ENCODE measurements at places on chromosomes 11 and 22.

- no peak overlapping the region for H3K4me3 ChIP-seq
- H3K27ac ChIP-seq: no peak overlapping the region
- DNase-seq: no peak
- peaks cover 12% of the 10 kb centered on the region for H3K36me3 ChIP-seq
- H3K27me3 ChIP-seq: peaks cover 69% of the 10 kb centered on the region
- peaks cover 24% of the 10 kb centered on the region for H3K4me1 ChIP-seq
These were observed 13.8 kb downstream of the USP2 start for GRCh38 chr11:119367661-119368120.

- no peak for DNase-seq
- no peak overlapping the region for H3K27ac ChIP-seq
- H3K4me3 ChIP-seq: no peak overlapping the region
- no peaks in the 10 kb centered on the region for H3K36me3 ChIP-seq
- H3K4me1 ChIP-seq: peaks cover 14% of the 10 kb centered on the region
These were observed 4.5 kb downstream of the TMPRSS13 start for GRCh38 chr11:117924631-117925170.

DNA sequence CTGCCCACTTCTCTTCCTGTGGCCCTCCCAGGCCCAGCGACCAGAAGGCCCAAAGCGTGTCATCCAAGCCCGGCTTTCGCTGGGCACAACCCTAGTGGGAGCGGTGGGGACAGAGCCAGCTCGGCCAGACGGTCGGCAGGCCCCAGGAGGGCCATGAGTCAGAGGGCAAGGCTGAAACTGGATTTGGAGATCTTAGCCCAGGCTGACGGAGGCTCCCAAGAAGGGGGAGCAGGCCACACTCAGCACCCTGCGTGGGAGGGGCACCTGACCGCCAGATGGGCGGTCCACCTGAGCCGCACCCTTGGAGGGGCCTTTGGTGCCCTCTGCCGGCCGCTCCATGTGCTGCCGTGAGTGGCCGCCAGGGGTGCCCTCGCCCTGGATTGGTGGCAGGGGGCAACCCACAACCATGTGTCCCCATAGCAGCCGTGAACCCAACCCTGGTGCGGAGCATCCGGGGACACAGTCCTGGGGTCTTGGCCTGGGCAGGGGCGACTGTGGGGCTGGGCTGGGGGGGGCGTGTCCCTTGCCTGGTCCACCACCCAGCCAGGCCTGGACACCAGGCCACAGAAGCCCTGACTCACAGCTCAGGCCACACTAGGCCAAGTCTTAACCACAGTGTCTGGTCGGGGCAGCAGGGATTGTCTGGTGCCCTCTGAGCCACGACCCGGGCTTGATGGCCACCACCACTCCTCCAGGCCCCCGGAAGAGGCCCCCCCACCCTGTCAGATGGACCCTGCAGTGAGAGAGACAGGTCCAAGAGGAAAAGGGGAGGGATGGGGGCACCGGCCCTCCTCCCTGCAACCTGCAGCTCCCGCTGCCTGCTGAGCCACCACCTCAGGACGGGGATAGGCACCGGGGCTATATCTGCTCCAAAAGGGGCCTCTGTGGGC, 19.2 kb upstream of the TALDO1 start:
- peaks cover 3% of the 10 kb centered on the region for H3K36me3 ChIP-seq
- H3K4me3 ChIP-seq: peak overlapping the region; percentile 74
- H3K27ac ChIP-seq: no peak overlapping the region
- DNase-seq: peak; percentile 78

DNA sequence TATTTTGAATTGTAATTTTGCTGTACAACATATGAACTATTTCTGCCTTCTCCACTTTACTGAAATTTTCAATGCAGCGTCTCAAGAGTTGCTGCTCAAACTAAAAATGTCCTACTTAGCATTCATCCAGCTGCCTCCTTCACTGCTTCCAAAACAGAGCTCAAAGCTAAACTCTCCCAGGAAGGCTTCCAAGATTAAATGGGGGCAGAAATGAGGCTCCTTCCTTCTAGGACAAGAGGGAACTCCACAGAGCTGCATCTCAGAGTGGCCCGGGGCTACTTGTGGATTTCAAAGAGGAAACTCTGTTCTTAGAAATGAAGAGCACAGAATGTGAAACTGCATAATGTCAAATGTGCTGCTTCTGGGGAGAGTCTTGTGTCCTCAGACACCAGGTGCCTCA, 295.9 kb upstream of the NCAM1 start:
- H3K4me3 ChIP-seq: no peak overlapping the region
- H3K4me1 ChIP-seq: peaks cover 4% of the 10 kb centered on the region
- DNase-seq: no peak
- H3K36me3 ChIP-seq: no peaks in the 10 kb centered on the region

DNA sequence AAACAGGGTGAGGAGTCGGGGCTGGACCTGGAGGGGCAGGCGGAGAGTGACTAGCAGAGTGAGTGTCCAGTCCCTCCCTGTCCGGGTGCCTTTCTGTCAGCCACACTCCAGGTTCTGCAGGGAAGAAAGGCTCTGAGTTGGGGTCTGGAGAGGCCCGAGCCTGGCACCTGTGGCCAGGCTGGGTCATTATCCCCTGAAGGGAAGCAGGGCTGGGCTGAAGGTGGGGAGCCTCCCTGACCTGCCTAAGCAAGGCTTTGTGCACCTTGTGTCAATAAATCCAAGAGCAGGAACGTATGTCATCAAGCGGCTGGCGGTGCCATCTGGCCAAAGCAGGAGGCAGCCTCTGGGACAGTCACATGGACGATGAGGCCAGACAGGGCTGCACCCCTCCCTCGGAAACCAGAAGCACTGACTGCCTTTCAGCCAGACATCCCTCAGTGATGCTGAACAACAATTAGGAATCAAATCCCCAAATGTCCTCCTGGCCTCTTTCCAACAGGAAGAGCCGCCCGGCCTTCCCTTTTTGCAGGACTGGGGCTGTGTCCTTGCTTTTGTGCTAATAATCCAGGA, 73.9 kb upstream of the FGF3 start:
- H3K4me3 ChIP-seq: no peak overlapping the region
- peaks cover 5% of the 10 kb centered on the region for H3K4me1 ChIP-seq
- peaks cover 51% of the 10 kb centered on the region for H3K27me3 ChIP-seq
- H3K27ac ChIP-seq: no peak overlapping the region
- no peak for DNase-seq

- DNase-seq: no peak
- no peak overlapping the region for H3K27ac ChIP-seq
- peaks cover 43% of the 10 kb centered on the region for H3K27me3 ChIP-seq
- H3K36me3 ChIP-seq: no peaks in the 10 kb centered on the region
These were observed 61.1 kb downstream of the LINC01488 start for GRCh38 chr11:69542314-69543168.

DNA sequence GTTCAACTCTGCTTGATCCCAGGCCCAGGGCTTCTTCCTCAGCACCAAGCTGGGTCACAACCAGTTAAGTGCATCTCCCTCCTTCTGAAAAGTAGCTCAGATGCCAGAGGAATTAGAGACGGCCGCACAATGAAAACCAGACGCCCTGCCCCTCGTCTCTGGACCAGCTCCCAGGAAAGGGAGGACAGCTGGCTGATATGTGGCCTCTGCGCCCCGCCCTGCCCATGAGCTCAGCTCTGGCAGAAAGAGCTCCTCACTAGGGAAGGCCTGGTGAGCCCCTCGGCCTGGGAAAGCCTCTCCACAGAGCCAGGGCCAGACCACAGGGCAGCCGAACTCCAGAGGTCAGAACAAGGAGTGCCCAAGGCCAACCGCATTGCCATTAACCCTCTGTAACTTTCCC, 18.1 kb upstream of the SCGB1A1 start:
- no peak overlapping the region for H3K27ac ChIP-seq
- H3K27me3 ChIP-seq: no peaks in the 10 kb centered on the region
- DNase-seq: no peak
- peaks cover 15% of the 10 kb centered on the region for H3K4me1 ChIP-seq
- H3K4me3 ChIP-seq: no peak overlapping the region

DNA sequence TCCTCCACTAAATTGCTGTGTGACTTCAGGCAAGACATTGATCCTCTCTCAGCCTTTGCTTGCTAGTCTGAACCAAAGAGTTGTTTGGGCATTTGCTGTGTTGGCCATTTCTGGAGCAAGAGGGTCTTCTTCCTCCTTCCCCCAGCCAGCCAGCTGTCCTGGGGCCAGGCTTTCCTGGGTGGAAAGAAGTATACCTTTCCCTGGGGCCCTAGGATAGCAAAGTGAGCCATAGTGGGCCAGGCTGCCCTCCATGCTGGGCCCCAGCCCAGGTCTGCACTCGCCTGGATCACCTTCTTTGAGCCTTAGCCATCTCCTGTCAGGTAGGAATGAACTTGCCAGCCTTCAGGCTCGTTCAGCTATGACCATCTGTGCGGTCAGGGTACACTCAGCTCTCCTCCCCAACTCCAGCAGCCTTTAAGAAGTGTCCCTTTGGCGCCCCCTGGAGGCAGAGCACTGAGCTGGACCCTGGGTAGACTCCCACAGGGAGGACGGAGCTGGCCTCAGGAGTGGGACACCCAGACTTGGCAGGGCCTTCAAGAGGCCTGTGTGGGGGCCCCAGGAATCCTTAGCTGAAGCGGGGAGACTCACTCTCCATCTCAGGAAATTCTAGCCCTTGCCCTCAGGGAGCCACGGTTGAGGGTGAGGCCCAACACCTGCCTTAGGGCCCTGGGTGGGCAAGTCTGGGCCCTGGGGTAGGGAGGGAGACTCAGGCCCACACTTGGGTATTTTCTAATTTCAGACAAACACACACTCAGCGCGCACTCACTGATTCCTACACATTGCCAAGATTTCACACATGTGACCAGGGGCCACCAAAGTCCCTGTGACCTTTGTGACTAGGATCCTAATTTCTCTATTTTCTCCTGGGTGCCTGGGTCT, 35.6 kb upstream of the TPBGL start:
- H3K27ac ChIP-seq: no peak overlapping the region
- H3K4me3 ChIP-seq: no peak overlapping the region

DNA sequence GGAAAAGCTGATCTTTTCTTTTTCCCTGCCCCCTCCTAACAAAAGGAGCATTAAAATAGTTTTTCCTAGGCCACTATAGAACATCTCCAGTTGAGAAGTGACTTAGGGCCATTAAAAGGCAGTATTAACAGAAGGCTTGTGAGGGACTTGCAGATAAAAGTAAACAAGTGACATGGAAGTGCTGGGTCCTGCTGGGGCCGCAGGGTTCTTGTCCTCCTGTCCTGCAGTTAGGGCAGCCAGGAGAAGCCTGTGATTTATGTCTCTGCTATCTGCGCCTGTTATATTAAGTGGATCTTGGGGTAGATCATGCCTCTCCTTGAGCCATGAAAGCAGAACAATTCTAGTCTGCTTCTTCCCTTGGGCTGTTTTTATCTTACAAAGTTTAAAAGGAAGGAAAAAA, 271.4 kb upstream of the C11orf87 start:
- no peaks in the 10 kb centered on the region for H3K36me3 ChIP-seq
- no peak overlapping the region for H3K27ac ChIP-seq
- H3K27me3 ChIP-seq: no peaks in the 10 kb centered on the region
- H3K4me1 ChIP-seq: no peaks in the 10 kb centered on the region

GRCh38 chr22:26709617-26710390, 52.4 kb downstream of the MIAT start:
- H3K36me3 ChIP-seq: peaks cover 14% of the 10 kb centered on the region
- no peak for DNase-seq
- H3K4me1 ChIP-seq: peaks cover 38% of the 10 kb centered on the region
- H3K27ac ChIP-seq: peak overlapping the region; percentile 81
- no peak overlapping the region for H3K4me3 ChIP-seq

DNA sequence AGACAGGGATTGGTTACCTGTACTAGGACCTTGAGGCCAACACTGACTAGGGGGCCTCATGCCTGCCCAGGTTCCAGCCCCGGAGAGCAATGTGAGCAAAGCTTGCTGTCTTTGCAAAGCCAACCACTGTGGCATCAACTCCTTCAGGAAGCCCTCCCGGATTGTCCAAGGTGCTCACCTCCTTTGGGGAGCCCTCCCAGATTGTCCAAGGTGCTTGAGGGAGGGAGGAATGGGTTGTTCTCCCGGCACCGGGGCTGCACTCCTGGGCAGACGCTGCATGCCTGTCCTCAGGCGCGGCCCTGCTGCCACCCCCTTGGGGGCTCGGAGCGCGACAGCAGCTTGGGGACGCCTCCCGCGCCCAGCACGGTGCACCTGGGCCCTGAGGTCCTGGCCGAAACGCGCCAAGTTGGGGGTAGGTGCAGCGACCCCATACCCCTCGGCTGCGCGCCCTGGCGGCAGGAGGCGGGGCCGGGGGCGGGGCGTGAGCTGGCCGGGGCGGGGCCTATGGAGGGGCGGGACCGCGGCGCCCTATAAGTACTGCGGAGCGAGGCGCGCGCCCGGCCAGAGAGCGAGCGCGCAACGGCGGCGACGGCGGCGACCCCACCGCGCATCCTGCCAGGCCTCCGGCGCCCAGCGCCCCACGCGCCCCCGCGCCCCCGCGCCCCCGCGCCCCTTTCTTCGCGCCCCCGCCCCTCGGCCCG, at the start of gene CD81:
TSS of gene CD81 (plus strand) at position 560 of the 701 bp plus-strand sequence. CDS start 240 bp downstream, outside the sequence.
- peak within 1 kb of the TSS; percentile 88 for H3K4me3 ChIP-seq
- peaks cover 35% of the 10 kb centered on the region for H3K4me1 ChIP-seq
- H3K27ac ChIP-seq: peak within 1 kb of the TSS; percentile 92
- peak; percentile 59 for DNase-seq
- no peaks in the 10 kb centered on the region for H3K27me3 ChIP-seq
- H3K36me3 ChIP-seq: peaks cover 31% of the 10 kb centered on the region

DNA sequence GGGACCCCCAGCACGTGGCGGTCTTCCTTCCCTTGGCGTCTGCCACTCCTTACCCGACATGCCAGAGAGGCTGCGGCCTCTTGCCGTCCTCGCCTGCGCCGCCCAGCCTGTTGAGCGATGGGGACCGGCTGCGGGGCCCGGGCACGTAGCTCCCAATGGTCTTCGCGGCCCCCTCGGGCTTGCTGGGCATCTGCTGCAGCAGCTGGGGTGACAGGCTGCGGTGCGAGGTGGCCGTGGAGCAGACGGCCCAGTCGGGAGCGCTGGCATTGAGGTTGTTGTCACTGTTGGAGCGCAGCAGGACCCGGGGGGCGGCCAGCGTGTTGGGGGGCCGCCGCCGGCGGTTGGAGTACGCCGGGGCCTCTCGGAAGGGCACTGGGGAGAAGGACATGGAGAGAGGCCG, 422.0 kb downstream of the CTTN start:
- H3K4me1 ChIP-seq: no peaks in the 10 kb centered on the region
- H3K4me3 ChIP-seq: no peak overlapping the region
- H3K36me3 ChIP-seq: no peaks in the 10 kb centered on the region

- H3K27ac ChIP-seq: no peak overlapping the region
- peaks cover 56% of the 10 kb centered on the region for H3K27me3 ChIP-seq
- H3K36me3 ChIP-seq: peaks cover 3% of the 10 kb centered on the region
- H3K4me3 ChIP-seq: no peak overlapping the region
- H3K4me1 ChIP-seq: peaks cover 1% of the 10 kb centered on the region
- no peak for DNase-seq
These were observed 4.2 kb upstream of the UPK3A start for GRCh38 chr22:45280587-45280980.

DNA sequence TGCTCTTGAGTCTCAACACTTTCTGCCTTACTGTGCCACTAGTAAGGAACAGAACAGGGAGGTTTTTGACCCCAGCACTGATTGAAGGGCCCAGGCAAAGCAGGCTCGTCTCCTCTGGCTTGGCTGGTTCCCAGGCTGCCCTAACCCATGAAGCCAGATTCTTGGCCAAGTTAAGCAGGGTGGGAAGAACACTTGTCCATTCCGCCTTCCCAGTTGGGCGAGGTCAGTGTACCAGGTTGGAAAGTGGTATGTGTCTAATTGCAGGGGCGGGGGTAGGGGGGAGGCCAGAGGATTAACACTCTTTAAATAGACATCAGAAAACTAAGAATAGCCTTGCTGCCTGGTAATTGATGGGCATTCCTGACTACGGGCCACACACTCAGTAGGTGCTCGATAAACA, 14.4 kb downstream of the TIMP3 start:
- no peak overlapping the region for H3K27ac ChIP-seq
- no peak overlapping the region for H3K4me3 ChIP-seq
- no peaks in the 10 kb centered on the region for H3K36me3 ChIP-seq
- no peaks in the 10 kb centered on the region for H3K4me1 ChIP-seq

- peak overlapping the region; percentile 58 for H3K27ac ChIP-seq
- H3K4me3 ChIP-seq: no peak overlapping the region
- no peak for DNase-seq
These were observed 5.1 kb downstream of the LRRC51 start for GRCh38 chr11:72085621-72086351.
